Ascending aorta (tissue), 2 donors: ENCODE measurements at places on chromosomes 16 and 17. TPM values are rescaled to one million over a fixed set of nuclear protein-coding genes. Genes with fewer than 3 reads are reported as not detected.
A peak's percentile ranks its signal among the peaks of the same experiment; 100 is the strongest.

GRCh38 chr17:34683390-34683789 is 104.0 kb downstream of the TMEM132E start:
- H3K27ac ChIP-seq, result no peak overlapping the region
- H3K4me3 ChIP-seq, result no peak overlapping the region
- H3K36me3 ChIP-seq, result no peaks in the 10 kb centered on the region
- H3K27me3 ChIP-seq, result no peaks in the 10 kb centered on the region

GRCh38 chr16:22641131-22641628 is 130.5 kb downstream of the NPIPB5 start:
- DNase-seq, result no peak
- no peak overlapping the region for H3K4me3 ChIP-seq
- no peak overlapping the region for H3K27ac ChIP-seq
- no peaks in the 10 kb centered on the region for H3K27me3 ChIP-seq
- H3K4me1 ChIP-seq, result no peaks in the 10 kb centered on the region

GRCh38 chr17:77686903-77687302 is 271.6 kb upstream of the TNRC6C start:
- H3K4me1 ChIP-seq, result no peaks in the 10 kb centered on the region
- H3K4me3 ChIP-seq, result no peak overlapping the region
- H3K36me3 ChIP-seq, result no peaks in the 10 kb centered on the region
- no peaks in the 10 kb centered on the region for H3K27me3 ChIP-seq

DNA sequence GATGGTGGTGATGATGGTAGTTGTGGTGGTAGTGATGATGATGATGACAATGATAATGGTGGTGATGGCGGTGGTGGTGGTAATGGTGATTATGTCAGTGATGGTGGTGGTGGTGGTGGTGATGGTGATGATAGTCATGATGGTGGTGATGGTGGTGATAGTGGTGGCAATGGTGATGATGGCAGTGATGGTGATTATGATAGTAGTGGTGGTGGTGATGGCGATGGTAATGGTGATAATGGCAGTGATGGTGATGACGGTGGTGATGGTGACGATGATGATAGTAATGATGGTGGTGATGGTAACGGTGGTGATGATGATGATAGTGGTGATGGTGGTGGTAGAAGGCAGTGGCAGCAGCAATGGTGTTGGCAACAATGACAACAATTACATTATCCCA is 55.3 kb downstream of the RBFOX3 start:
- no peaks in the 10 kb centered on the region for H3K4me1 ChIP-seq
- H3K27ac ChIP-seq, result no peak overlapping the region
- no peaks in the 10 kb centered on the region for H3K27me3 ChIP-seq

The YPEL3 gene
- 98.6 TPM for total RNA-seq

DNA sequence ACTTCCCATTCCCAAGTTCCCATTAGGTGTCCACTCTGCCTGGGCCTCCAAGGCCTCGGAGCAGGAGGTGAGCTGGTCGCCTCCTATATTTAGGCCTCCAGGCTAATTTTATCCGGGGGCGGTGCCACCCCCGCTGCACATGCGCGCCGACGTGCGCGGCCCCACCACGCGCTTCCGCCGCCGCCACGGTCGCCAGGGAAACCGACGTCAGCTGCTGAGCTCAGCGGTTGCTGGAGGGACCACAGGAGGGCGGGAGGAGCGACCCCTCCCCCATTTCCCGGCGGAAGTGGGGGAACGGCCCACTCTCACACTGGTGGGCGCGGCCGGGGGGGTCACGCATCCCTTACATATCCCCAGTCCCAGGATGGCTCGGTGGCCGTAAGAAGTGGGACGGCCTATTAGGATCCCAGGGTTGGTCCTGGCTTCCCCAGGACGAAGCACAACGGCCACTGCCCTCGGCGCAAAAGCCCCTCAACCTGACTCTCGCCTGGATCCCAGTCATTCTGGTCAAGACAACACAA is 1.0 kb downstream of the PER1 start:
- H3K27me3 ChIP-seq, result no peaks in the 10 kb centered on the region
- DNase-seq, result peak; percentile 85
- H3K4me1 ChIP-seq, result peaks cover 43% of the 10 kb centered on the region
- H3K36me3 ChIP-seq, result peaks cover 53% of the 10 kb centered on the region

GRCh38 chr17:350706-351448 is 1.7 kb downstream of the RPH3AL start:
- no peaks in the 10 kb centered on the region for H3K4me1 ChIP-seq
- peak overlapping the region; percentile 29 for H3K27ac ChIP-seq
- no peaks in the 10 kb centered on the region for H3K36me3 ChIP-seq

- no peak overlapping the region for H3K4me3 ChIP-seq
- no peak for DNase-seq
- H3K4me1 ChIP-seq, result no peaks in the 10 kb centered on the region
- no peaks in the 10 kb centered on the region for H3K36me3 ChIP-seq
- H3K27me3 ChIP-seq, result no peaks in the 10 kb centered on the region
- H3K27ac ChIP-seq, result peak overlapping the region; percentile 4
These were observed 10.0 kb downstream of the ADGRG1 start for GRCh38 chr16:57638381-57638780.

The CBX1 gene
- 20.2 TPM for total RNA-seq

- H3K4me3 ChIP-seq, result no peak overlapping the region
- no peak for DNase-seq
- H3K36me3 ChIP-seq, result peaks cover 73% of the 10 kb centered on the region
- peak overlapping the region; percentile 9 for H3K27ac ChIP-seq
- no peaks in the 10 kb centered on the region for H3K27me3 ChIP-seq
These were observed 7.1 kb upstream of the FTSJ3 start for GRCh38 chr17:63834431-63835166.

The ABCA6 gene
- total RNA-seq, result 37.4 TPM

GRCh38 chr16:1492923-1493745 is at the start of gene TELO2:
Gene TELO2 (plus strand): TSS chr16:1493360. CDS start chr16:1494282, 922 bp downstream.
- H3K27ac ChIP-seq, result peak within 1 kb of the TSS; percentile 93
- peaks cover 29% of the 10 kb centered on the region for H3K36me3 ChIP-seq
- no peak for DNase-seq

DNA sequence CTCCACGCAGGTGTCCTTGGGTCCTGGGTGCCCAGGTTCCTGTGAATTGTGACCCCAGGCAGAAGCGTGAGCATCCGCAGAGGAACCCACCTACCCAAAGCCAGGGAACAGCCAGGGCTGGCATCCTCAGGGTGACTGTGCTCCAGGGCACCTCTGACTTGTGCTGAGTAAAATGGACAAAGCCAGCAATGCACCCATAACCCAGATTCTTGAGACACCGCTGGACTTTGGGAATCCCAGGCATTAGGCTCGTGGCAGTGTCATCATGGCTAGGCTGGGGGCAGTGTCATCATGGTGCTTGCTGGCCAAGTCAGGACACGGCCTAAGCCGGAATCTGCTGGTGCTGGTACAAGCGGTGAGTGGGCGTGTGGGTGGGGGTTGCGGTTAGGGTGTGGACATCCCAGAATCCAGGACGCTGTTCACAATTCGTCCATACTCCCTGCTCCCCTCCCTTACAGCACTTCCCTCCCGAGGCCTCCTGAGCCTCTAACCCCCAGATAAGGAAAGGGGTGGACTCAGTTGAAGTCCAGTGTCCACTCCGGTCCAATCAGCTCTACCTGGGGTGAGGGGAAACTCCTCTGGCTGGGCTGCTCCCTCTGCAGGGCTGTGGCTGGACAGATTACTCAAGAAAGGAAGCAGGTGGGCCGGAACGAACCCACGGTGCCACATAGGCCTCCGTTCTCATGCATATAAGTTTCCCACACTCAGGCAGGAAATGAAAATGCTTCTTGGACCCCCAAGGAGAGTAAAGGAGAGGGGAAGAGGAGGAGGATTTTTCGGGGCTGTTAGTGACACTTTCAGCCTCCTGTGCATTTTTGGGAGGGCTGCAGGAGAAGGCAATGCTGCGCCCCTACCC is 138.9 kb downstream of the SEC14L1 start:
- H3K36me3 ChIP-seq, result no peaks in the 10 kb centered on the region
- H3K27me3 ChIP-seq, result peaks cover 9% of the 10 kb centered on the region
- DNase-seq, result no peak
- H3K4me1 ChIP-seq, result peaks cover 4% of the 10 kb centered on the region
- no peak overlapping the region for H3K4me3 ChIP-seq

The ABCA5 gene
- total RNA-seq, result 7.8 TPM

The DHX40 gene
- 4.8 TPM for total RNA-seq

DNA sequence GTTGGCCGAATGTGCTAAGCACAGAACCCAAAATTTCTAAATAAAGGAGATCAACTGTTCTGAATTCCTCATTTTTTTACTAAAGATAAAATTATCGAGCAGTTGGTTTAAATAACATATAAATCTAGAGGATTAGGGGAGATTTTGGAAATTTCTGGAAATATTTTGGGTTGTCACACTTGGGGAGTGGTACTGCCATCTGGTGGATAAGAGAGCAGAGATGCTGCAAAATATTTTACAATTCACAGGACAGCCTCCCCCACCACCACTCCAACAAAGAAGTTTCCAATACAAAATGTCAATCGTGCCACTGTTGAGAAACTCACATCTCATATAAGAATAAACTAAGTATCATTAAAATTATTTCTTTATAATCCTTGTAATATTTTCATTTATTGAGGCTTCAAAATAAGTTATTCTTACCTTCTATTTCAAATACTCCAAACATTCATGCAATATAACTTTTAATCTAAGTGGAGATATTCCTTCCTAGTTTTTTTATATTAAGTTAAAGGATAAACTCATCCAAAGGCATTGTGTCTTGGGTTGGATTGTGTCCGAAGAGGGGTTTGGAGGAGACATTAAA is 17.0 kb upstream of the ABCA8 start:
- H3K27ac ChIP-seq, result no peak overlapping the region
- H3K27me3 ChIP-seq, result no peaks in the 10 kb centered on the region
- H3K4me3 ChIP-seq, result no peak overlapping the region
- H3K36me3 ChIP-seq, result no peaks in the 10 kb centered on the region

DNA sequence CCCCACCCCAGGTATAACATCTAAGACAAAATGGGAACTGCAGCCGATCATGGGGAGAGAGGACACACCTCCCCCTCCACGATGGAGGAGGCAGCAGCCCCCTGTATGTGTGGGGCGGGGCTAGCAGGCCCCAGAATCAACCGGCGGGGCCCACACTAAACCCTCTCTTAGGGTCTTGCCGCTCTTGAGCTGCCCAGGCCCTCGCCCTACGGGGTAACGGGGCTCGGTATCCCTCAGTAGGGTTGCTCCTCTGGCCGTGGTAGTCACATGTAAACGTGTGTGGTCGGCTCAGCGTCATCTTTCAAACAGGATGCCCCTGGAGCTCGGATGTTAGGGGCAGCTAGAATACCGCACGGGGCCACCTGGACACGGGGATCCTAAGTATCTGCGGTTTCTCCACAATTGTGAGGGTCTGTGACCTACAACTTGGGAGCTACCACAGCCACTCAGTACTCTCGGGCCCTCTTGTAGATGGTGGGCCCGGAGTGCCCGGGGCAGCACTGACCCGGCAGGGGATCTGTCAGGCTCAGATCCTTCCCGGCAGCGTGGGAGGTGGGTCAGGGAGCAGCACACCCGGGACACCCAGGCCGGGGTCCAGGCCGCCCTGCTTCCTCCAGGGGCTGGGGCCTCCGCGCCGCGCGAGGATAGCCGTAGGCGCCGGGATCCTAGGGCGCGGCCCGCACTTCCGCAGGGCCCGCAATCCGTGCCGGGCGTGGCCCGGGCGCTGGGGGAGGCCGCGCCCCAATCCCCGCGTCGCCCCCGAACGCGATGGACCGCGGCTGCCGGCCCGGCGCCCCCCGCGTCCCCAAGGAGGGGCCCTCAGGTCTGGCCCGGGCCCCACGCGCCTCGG is 781 bp downstream of the ARHGDIA start:
- DNase-seq, result no peak
- peaks cover 18% of the 10 kb centered on the region for H3K4me1 ChIP-seq
- peak overlapping the region; percentile 96 for H3K27ac ChIP-seq
- peak overlapping the region; percentile 95 for H3K4me3 ChIP-seq

DNA sequence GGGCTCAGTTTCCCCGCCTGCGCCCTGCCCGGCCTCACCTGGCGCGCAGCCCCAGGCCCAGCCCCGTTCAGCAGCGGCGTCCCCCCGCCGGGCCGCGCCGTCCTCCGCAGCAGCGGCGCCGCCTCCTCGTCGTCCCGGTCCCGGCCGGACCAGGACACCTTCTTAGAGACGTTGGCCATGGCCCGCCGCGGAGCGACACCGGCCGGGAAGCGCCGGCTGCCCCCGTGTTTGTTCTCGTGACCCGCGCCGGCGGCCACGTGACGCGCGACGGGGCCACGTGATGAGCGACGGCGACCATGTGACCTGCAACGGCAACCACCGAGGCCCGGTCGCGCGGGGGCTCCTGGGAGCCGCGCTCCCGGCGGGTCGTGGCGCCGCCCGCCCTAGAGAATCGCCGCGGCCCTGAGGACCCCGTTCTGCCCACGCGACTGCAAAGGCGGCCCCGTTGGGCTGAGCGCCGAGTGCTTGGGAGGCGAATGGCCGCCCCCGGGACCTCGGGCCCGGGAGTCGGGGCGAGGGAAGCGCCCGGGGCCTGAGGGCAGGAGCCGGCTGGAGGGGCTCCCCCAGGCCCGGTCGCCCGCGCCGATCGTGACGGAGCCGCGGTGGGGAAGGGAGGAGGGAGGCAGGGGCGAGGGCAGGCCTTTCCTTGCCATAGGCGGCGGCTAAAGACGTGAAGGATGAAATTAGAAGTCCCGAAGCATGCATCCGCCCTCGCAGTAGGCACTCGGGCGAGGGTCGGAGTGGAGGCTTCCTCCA is at the start of gene CLCN7:
CLCN7 (minus strand) TSS at position 233 of the 756 bp plus-strand sequence; CDS start at position 179, 54 bp downstream.
- H3K4me1 ChIP-seq, result peaks cover 18% of the 10 kb centered on the region
- peak within 1 kb of the TSS; percentile 88 for H3K4me3 ChIP-seq
- H3K27me3 ChIP-seq, result no peaks in the 10 kb centered on the region
- no peaks in the 10 kb centered on the region for H3K36me3 ChIP-seq

GRCh38 chr16:8530752-8531384 is 59.4 kb downstream of the TMEM114 start:
- no peaks in the 10 kb centered on the region for H3K4me1 ChIP-seq
- no peak overlapping the region for H3K27ac ChIP-seq
- no peak for DNase-seq
- H3K36me3 ChIP-seq, result no peaks in the 10 kb centered on the region

DNA sequence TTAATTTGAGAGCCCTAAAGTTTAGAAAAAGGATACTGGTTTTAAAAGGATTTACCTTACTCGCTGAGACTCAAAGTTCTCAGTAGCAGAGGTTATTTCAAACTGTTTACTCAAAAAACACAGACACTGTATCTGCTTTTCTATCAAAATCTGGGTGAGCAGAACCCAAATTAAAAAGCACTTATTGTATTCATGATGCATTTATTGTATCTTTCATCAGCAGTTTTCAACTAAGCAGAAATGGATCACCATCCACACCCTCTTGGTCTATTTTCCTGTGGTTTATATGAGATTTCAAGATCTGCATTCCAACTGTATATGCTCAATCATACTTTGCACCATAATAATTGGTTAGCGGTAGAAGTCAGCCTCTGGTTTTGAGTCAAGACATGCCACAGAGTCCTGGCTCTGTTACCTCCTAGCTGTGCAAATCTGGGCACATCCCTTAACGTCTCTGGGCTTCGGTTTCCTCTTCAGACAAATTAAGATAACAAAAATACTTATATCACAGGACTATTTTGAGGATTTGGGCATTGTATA is 109.5 kb downstream of the ASIC2 start:
- DNase-seq, result no peak
- H3K27me3 ChIP-seq, result no peaks in the 10 kb centered on the region
- H3K27ac ChIP-seq, result no peak overlapping the region
- no peak overlapping the region for H3K4me3 ChIP-seq
- H3K36me3 ChIP-seq, result no peaks in the 10 kb centered on the region
